ENCODE measurements at places on chromosomes 3 and 15. TPM values are rescaled to one million over a fixed set of nuclear protein-coding genes. Genes with fewer than 3 reads are reported as not detected.

DNA sequence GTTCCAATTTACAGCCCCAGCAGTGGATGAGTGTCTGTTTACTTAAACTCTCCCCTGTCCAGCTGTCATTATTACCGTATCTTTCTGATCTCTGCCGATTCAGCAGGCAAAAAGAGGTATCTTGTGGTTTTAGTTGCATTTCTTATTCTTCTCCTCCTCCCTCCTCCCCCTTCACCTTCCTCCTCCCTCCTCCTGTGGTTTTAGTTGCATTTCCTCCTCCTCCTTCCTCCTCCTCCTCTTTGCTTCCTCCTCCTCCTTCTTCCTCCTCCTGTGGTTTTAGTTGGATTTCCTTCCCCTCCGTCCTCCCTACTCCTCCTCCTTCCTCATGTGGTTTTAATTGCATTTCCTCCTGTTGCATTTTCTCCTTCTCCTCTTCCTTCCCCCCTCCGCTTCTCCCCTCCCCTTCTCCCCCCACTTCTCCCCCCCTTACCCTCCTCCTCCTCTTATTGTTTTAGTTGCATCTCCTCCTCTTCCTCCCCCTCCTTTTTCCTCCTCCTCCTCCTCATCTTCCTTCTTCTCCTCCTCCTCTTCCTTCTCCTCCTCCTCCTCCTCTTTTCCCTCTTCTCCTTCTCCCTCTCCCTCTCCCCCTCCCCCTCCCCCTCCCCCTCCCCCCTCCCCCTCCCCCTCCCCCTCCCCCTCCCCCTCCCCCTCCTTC is 25.3 kb upstream of the VPS33B start:
- no peak overlapping the region for H3K27ac ChIP-seq
- DNase-seq: no peak
- no peaks in the 10 kb centered on the region for H3K4me1 ChIP-seq

DNA sequence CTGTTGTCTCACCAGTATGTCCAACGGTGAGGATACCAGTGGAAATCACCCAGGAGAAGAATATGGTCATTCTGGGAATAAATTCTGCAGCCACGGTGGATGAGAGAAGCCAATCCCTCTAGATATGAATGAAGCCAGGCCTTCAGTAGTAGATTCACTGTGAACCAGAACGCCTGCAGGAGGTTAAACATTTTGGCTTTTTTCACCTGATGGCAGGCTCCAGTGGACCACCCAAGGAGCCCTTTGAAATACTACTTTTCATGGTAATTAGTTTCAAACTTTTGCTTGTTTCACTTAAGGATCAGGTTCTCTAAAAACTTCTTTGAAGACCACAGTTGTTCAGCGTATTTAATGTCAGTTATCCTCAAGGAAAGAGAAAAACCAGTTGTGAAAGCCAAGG is 353.4 kb downstream of the RORA start:
- H3K27ac ChIP-seq: no peak overlapping the region
- peaks cover 3% of the 10 kb centered on the region for H3K4me1 ChIP-seq
- no peak for DNase-seq
- H3K4me3 ChIP-seq: no peak overlapping the region
- no peaks in the 10 kb centered on the region for H3K27me3 ChIP-seq

DNA sequence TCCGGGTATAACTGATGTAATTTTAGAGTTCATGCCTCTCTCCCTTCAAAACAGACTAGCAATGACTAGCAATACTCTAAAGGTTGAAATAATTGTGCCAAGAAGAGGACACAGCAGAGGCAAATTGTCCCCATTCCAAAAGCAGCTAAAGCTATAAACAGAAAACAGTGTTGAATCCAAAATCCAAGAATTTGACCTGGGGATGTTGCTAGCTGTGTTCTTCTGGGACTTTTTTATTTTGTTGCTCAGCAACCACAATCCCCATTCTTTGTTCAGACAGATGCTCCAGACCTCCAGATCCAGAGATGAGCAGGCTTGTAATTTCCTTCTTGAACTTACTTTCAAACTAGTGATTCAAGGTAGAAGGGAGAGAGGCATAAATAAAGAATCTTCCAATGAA is 191.5 kb downstream of the FOXB1 start:
- H3K36me3 ChIP-seq: no peaks in the 10 kb centered on the region
- no peak for DNase-seq
- no peak overlapping the region for H3K4me3 ChIP-seq
- peaks cover 29% of the 10 kb centered on the region for H3K27me3 ChIP-seq
- H3K27ac ChIP-seq: no peak overlapping the region

GRCh38 chr3:31725568-31725967 is 192.8 kb downstream of the STT3B start:
- no peaks in the 10 kb centered on the region for H3K36me3 ChIP-seq
- H3K4me3 ChIP-seq: no peak overlapping the region
- no peak overlapping the region for H3K27ac ChIP-seq
- no peaks in the 10 kb centered on the region for H3K27me3 ChIP-seq
- no peak for DNase-seq

GRCh38 chr3:99199021-99199420 is 297.5 kb upstream of the DCBLD2 start:
- no peaks in the 10 kb centered on the region for H3K4me1 ChIP-seq
- H3K27ac ChIP-seq: no peak overlapping the region
- H3K27me3 ChIP-seq: no peaks in the 10 kb centered on the region
- H3K36me3 ChIP-seq: no peaks in the 10 kb centered on the region
- DNase-seq: no peak
- H3K4me3 ChIP-seq: no peak overlapping the region

DNA sequence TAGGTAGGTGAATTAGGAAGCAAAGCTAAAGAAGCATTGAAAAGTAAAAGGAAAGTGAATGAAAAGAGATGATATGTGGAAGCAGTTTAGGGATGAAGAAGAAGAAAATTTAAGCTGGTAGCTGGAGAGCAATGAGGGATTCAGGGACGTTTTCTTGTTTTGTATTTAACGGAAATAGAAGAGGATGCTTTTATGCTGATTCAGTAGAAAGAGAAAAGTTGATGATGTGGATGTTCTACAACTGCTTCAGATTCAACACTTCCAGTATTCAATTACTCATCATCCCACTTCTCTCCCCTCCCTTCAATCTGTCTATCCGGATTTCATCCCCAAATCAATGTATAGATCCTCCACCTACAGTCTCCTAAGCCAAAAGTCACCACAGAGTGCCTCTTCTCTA is 448.2 kb upstream of the CCDC54 start:
- no peaks in the 10 kb centered on the region for H3K27me3 ChIP-seq
- H3K27ac ChIP-seq: no peak overlapping the region
- H3K4me1 ChIP-seq: no peaks in the 10 kb centered on the region
- no peak overlapping the region for H3K4me3 ChIP-seq
- H3K36me3 ChIP-seq: no peaks in the 10 kb centered on the region

GRCh38 chr3:86793786-86794185 is 197.2 kb downstream of the VGLL3 start:
- H3K4me3 ChIP-seq: peak overlapping the region; percentile 66
- H3K36me3 ChIP-seq: no peaks in the 10 kb centered on the region
- no peaks in the 10 kb centered on the region for H3K27me3 ChIP-seq
- peak overlapping the region; percentile 80 for H3K27ac ChIP-seq

DNA sequence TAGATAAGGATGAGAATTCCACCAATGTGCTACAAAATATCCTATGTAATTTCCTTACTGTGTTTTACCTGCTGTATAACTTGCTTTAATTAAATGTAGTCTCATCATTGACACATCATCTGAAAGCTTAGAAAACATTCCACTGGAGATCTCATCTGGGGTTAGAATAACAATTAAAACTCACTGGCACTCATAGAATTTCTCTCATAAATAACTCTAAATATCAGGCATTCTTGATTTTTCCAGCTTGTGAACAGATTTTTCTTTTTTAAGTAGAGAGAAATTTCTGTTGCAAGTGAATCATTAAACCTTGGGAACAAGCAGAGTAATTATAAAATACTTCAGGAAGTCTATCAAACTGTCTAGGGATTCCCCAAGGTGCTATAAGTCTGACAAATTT is 843.8 kb downstream of the NAALADL2 start:
- H3K36me3 ChIP-seq: no peaks in the 10 kb centered on the region
- H3K4me3 ChIP-seq: no peak overlapping the region
- no peak overlapping the region for H3K27ac ChIP-seq

DNA sequence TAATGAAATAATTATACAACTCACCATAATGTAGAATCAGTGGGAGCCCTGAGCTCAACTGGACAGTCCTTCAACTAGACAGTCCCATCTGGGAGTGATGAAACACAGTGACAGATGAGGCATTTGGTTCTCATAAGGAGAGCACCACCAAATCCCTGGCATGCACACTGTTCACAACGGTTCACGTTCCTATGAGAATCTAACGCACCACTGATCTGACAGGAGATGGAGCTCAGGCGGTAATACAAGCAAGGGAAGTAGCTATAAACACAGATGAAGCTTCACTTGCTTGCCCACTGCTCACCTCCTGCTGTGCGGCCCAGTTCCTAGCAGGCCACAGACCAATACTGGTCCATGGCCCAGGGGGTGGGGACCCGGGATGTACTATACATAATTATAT is 17.0 kb downstream of the PRKAR2A start:
- no peaks in the 10 kb centered on the region for H3K27me3 ChIP-seq
- no peaks in the 10 kb centered on the region for H3K36me3 ChIP-seq

DNA sequence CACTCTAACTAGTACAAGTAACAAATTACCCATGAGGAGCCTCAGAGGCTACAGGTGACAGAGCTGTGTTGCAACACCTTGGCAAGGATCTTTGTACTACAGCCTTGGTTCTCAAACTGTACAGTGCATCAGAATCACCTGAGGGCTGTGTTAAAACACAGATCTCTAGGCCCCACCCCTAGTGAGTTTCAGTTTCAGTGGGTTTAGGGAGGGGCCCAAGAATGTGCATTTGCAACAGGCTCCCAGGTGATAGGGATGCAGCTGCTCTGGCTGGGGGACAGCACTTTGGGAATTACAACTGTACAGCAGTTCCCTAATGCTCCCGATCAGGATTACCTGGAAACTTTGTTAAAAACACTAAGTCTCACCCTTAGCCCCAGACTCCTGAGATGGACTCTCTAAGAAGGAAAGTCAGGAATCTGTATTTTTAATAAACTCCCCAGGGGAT is 66.1 kb upstream of the NR2F2 start:
- no peak for DNase-seq
- H3K27ac ChIP-seq: no peak overlapping the region
- H3K27me3 ChIP-seq: no peaks in the 10 kb centered on the region
- no peak overlapping the region for H3K4me3 ChIP-seq
- H3K36me3 ChIP-seq: no peaks in the 10 kb centered on the region

GRCh38 chr15:40469776-40470390 is 901 bp upstream of the CHST14 start:
- peak; percentile 56 for DNase-seq
- 0 out of 2 replicates have a peak, but pooled peaks cover 4% of the 10 kb centered on the region for H3K4me1 ChIP-seq
- no peaks in the 10 kb centered on the region for H3K36me3 ChIP-seq

DNA sequence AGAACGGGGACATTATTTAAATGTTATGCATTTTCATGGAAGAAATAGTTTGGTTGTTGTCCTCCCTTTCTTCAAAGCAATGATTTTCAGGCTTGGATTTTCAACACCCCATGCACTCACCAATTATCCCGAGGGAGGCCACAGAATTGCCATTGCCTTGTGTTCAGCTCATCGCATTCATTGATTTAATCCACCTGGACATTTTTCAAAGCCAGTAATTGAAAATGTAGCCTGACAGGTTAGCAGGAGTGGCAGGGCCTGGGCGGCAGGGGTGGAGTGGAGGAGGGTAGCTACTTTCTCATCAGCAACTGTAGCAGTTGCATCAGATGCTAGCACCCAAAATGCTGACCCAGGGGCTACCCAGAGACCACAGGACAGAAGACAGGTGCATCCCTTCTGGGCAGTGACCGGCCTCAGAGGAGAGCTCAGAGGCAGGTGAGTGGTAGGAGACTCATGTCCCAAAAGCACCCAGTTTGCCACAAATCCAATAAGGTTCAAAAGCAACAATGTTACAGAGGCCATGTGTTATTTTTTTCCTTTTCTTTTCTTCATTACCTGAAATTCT is 242.4 kb downstream of the CD47 start:
- no peak overlapping the region for H3K27ac ChIP-seq
- no peaks in the 10 kb centered on the region for H3K27me3 ChIP-seq
- H3K4me3 ChIP-seq: no peak overlapping the region

DNA sequence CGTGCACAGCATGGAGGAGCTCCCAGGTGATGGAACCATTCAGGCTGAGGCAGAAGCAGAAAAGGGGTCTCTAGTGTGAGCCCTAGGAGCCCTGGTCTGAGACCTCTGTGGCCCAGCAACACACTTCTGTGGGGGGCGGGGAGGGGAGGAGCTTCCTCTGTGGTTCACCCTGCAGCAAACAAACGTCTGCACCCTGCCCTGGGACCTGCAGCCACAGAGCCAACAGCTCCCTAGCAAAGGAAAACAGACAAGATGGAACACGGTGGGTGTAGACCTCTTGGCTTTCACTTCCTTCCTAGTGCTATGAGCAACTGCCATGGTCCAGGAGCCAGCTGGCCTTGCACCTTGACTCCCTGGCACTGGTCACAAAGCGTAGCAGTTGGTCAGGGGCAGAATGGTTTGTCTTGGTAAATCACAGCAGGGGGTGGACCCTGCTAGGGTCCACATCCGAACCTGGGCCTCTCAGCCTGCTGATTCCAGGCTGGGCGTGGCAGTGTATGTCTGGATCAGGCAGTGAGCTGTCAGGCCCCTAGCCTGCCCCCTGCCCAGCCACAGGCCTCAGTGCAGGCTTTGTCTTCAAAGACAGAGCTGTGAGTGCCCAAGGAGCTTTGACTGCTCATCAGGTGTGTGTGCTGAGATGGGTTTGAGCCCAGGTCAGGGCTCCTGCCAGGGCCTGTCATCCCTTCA is 6.7 kb downstream of the AMIGO3 start:
- H3K27me3 ChIP-seq: no peaks in the 10 kb centered on the region
- H3K4me1 ChIP-seq: no peaks in the 10 kb centered on the region
- no peaks in the 10 kb centered on the region for H3K36me3 ChIP-seq
- H3K27ac ChIP-seq: no peak overlapping the region
- DNase-seq: no peak

DNA sequence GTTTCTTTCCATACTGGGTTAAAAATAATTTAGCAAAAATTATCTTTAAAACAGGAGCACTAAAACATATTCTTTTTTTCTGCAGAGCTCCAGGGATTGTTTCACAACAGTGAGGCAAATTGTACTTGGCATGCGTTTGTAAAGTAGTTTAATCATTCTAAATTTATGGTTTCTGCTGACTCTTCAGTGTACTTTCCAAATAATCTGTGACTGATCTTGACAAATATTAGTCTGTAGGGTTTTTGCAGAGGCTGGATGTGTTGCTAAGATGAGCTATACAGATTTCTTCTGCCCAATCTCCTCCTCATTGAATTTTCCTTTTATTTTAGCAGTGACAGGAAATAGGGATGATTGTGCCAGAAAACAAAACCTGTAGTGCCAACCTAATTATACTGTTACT is 328.0 kb upstream of the MANF start:
- no peak overlapping the region for H3K4me3 ChIP-seq
- H3K27me3 ChIP-seq: 0 out of 2 replicates have a peak, but pooled peaks cover 4% of the 10 kb centered on the region
- DNase-seq: peak; percentile 8
- no peak overlapping the region for H3K27ac ChIP-seq

GRCh38 chr15:55993804-55994560 is 570 bp upstream of the NEDD4 start:
- peak; percentile 84 for DNase-seq
- H3K36me3 ChIP-seq: no peaks in the 10 kb centered on the region
- H3K4me1 ChIP-seq: peaks cover 25% of the 10 kb centered on the region
- H3K4me3 ChIP-seq: peak overlapping the region; percentile 77
- no peaks in the 10 kb centered on the region for H3K27me3 ChIP-seq
- peak overlapping the region; percentile 79 for H3K27ac ChIP-seq

Gene HSPBAP1
- total RNA-seq: 2.0 TPM

Gene KIF15
- 3.9 TPM for total RNA-seq

Gene FBXL22
- total RNA-seq: 0.32 TPM

Gene COPS2
- 58.0 TPM for total RNA-seq

Gene RAB6B
- total RNA-seq: 0.38 TPM

Gene ULK4
- 20.3 TPM for total RNA-seq

Gene SERPINI1
- 25.3 TPM for total RNA-seq

Gene SMAD6
- total RNA-seq: 24.0 TPM

Gene SCAANT1
- total RNA-seq: not detected

Gene RAB43
- total RNA-seq: 21.6 TPM

Gene GOLIM4
- 57.0 TPM for total RNA-seq

Gene C2CD4A
- total RNA-seq: not detected

Gene PLCH1
- under 0.01 TPM for total RNA-seq

Gene KLHL40
- not detected for total RNA-seq
